NCI-H524 (cell line): ENCODE measurements at places on chromosomes 2 and 18.

- no peak for DNase-seq
Measured at GRCh38 chr18:3605954-3606443, 156.0 kb downstream of the TGIF1 start.

DNA sequence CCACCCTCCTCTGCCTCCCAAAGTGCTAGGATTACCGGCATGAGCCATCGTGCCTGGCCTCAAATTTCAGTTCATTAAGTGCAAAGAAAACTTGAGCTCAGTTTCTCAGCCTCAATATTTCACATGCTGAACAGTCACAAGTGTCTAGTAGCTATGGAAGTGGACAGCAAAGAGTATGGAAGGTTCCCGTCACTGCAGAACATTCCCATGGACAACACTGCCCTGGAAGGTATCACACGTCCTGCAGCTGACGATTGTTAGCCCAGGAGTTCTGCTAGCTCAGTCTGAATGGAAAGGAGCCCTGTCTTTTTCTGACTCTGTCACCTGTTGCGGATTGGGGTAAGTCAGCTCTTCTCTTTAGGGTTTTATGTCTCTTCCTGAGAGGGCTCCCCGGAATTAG is 86.2 kb upstream of the PTPRM start:
- DNase-seq, result no peak

GRCh38 chr2:60966507-60967405 is 50.8 kb upstream of the PEX13 start:
- no peak for DNase-seq

GRCh38 chr2:61377046-61377445 is 93.8 kb downstream of the USP34 start:
- DNase-seq, result no peak

- no peak for DNase-seq
Measured at GRCh38 chr2:32357318-32358110, 691 bp downstream of the BIRC6 start.
